Caki2 (cell line): ENCODE measurements at places on chromosomes 2 and 18. TPM values are rescaled to one million over a fixed set of nuclear protein-coding genes. Genes with fewer than 3 reads are reported as not detected.

GRCh38 chr2:41896186-41896846 is 151.5 kb upstream of the PKDCC start:
- no peak for DNase-seq

GRCh38 chr18:42287047-42287446 is 332.0 kb downstream of the PIK3C3 start:
- DNase-seq, result no peak

- DNase-seq, result no peak
Observed at GRCh38 chr2:100639588-100640390, 77.0 kb downstream of the PDCL3 start.

Gene CNDP1
- not detected in 2 replicates for total RNA-seq

Gene RBFA
- 8.7 and 19.9 TPM in 2 replicates for total RNA-seq

Gene SP140
- 3.7 TPM in 1 of 2 replicates, not detected in the other for total RNA-seq

Gene CCDC141
- 0.12 TPM in 1 of 2 replicates, not detected in the other for total RNA-seq

Gene ASXL3
- total RNA-seq, result not detected in 2 replicates

Gene LOXHD1
- total RNA-seq, result not detected in 2 replicates

Gene C2orf78
- total RNA-seq, result not detected in 2 replicates

Gene TCF7L1
- total RNA-seq, result 0.07 TPM in 1 of 2 replicates, not detected in the other

Gene SKOR2
- not detected in 2 replicates for total RNA-seq
